ENCODE measurements at places on chromosomes 3 and 15.

GRCh38 chr3:45642731-45643152, 46.5 kb upstream of the SACM1L start:
- no peak for DNase-seq

- DNase-seq: no peak
These were observed 212.3 kb upstream of the LRRFIP2 start for GRCh38 chr3:37386627-37387230.

DNA sequence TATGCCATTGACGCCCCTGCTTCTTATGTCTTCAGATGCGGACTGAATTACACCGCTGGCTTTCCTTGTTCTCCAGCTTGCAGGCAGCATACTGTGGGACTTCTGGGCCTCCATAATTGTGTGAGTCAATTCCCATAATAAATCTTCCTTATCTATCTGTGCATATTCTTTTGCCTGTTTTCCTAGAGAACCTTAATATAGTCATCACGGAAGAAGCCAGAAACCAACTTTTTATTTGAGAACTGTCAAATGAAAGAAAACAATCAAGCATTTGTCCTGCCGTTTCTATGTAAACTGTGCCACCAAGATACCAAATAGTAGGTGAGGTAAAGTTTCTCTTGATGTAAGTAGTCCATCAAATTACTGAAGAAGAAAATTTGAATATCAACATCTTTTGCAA, 51.8 kb upstream of the B3GALNT1 start:
- DNase-seq: no peak

GRCh38 chr3:184259396-184259877, 1.9 kb downstream of the CAMK2N2 start:
- no peak for DNase-seq
